ENCODE measurements at places on chromosomes 1 and 21.

GRCh38 chr1:186404454-186405051 lies 28.9 kb downstream of the ODR4 start:
- H3K27ac ChIP-seq = no peak overlapping the region
- DNase-seq = no peak
- H3K4me1 ChIP-seq = no peaks in the 10 kb centered on the region
- no peaks in the 10 kb centered on the region for H3K27me3 ChIP-seq
- peaks cover 86% of the 10 kb centered on the region for H3K36me3 ChIP-seq

DNA sequence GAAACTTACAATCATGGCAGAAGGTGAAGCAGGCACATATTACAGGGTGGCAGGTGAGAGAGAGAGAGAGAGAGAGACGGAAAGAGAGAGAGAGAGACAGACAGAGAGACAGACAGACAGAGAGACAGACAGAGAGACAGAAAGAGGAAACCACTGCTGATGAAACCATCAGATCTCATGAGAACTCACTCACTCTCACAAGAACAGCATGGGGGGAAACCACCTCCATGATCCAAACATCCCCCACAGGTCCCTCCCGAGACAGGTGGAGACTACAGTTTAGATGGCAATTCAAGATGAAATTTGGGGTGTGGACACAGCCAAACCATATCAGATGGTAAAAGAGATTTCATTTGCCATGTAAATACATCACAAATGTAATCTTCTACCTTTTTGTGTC lies 708.1 kb downstream of the MRPL39 start:
- no peaks in the 10 kb centered on the region for H3K4me1 ChIP-seq
- H3K27ac ChIP-seq = no peak overlapping the region
- no peaks in the 10 kb centered on the region for H3K36me3 ChIP-seq
- no peak overlapping the region for H3K4me3 ChIP-seq
- no peaks in the 10 kb centered on the region for H3K27me3 ChIP-seq

DNA sequence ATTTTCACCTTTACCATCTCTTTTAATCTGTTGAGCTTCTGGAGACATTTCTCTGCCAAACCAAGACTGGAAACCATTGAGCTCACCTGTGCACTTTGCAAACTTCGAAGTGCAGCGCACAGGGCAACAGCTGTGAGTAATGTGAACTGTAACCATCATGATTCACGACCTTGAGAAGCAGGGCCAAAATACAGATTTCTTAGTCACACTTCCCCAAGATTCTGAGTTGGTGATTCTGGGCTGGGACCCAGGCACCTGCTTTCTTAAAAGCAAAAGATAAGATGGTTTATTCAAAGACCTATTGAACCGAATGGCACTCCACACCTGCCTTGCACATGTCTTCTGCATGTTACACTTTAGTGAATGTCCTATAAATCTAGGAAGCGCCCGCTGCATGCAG lies 10.2 kb downstream of the AGTRAP start:
- no peaks in the 10 kb centered on the region for H3K27me3 ChIP-seq
- no peak overlapping the region for H3K4me3 ChIP-seq
- no peaks in the 10 kb centered on the region for H3K4me1 ChIP-seq
- no peak overlapping the region for H3K27ac ChIP-seq
- peaks cover 56% of the 10 kb centered on the region for H3K36me3 ChIP-seq

DNA sequence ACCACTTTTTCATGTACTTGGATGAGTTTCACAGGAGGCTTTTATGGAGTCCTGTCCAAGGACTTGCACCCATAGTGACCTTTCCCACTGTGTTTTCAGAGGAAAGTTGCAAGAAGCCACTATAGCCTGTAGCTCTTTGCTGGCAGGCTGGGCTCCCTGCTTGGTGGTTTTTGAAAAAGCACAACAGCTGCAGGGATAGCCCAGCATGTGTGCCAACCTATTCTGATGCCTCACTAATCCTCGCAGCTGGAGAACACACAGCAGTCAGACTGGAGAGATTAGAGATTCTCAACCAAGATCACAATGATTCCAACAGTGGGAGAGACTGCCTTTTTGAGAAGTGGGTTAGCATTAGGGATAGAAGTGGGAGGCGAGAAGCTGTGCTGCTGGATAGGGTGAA lies 24.1 kb upstream of the ARHGEF11 start:
- H3K4me3 ChIP-seq = no peak overlapping the region
- H3K4me1 ChIP-seq = no peaks in the 10 kb centered on the region
- no peaks in the 10 kb centered on the region for H3K36me3 ChIP-seq
- no peaks in the 10 kb centered on the region for H3K27me3 ChIP-seq

DNA sequence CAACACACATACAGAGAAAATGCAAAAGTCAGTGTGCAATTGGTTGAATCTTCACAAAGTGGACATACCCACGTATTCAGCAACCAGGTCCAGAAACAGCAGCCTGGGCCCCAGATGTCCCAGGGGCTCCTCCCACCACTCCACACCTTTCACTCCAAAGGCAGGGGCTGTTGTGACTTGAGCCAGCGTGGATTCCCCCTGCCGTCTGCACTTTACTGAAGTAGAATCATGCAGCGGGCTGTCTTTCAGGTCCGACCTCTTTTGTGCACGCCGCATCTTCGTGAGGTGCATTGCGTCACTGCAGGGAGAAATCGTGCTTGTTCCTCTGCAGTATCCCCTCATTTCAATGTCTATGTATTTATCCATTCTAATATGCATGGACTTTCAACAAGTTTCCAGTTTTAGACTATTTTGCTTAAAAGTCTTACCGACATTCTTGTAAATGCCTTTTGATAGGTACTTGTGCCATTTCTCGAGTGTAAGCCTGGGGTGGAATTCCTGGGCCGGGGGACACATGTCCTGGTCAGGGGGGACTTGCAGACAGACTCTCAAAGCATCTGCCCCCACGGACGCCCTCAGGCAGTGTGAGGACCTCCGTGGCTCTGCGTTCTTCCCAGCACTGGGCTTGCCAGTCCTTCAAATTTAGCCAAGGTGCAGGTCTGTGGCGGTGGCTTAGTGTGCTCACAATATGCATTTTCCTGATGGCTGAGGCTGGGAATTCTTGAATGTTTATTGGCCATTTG lies 29.3 kb upstream of the ACTRT2 start:
- no peaks in the 10 kb centered on the region for H3K36me3 ChIP-seq
- peak; percentile 20 for DNase-seq
- no peak overlapping the region for H3K27ac ChIP-seq
- H3K4me1 ChIP-seq = no peaks in the 10 kb centered on the region

- H3K36me3 ChIP-seq = no peaks in the 10 kb centered on the region
- no peak overlapping the region for H3K4me3 ChIP-seq
- H3K27me3 ChIP-seq = no peaks in the 10 kb centered on the region
- peaks cover 13% of the 10 kb centered on the region for H3K4me1 ChIP-seq
These were observed 195.1 kb upstream of the SAMSN1 start for GRCh38 chr21:14741256-14741655.

- H3K4me1 ChIP-seq = peaks cover 33% of the 10 kb centered on the region
- H3K27ac ChIP-seq = peak overlapping the region; percentile 96
- peak; percentile 85 for DNase-seq
- H3K4me3 ChIP-seq = no peak overlapping the region
- no peaks in the 10 kb centered on the region for H3K36me3 ChIP-seq
- H3K27me3 ChIP-seq = no peaks in the 10 kb centered on the region
These were observed 237.0 kb downstream of the MRPL39 start for GRCh38 chr21:25370311-25370744.

DNA sequence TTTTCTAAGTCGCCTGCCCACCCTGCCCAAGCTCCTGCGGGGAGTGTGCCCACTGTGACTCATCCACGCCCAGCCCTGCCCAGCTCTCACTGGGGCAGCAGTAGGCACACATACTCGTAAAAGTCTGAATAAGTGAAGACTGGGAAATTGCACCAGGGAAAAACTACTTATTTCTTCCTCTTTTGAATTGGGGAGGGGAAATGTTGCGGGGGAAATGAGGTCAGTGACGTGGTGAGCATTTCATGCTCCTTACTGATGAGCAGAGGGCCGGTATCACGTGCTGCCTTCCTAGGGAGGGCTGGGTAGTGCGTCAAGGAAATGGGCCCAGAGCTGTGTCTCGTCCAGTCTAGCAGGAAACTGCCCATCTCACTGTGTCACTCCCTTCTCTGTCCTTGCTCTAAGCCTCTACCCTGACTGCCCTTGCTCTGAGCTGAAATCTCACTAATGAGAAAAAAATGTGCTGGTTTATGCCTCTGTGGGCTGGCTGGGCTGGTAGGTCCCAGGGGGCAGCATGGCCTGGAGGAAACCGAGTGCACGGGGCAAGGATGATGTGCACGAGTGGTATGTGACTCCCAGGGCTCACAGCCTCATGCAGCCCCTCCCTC lies 13.5 kb upstream of the TNFRSF1B start:
- H3K4me1 ChIP-seq = peaks cover 9% of the 10 kb centered on the region
- H3K36me3 ChIP-seq = no peaks in the 10 kb centered on the region
- H3K4me3 ChIP-seq = no peak overlapping the region

DNA sequence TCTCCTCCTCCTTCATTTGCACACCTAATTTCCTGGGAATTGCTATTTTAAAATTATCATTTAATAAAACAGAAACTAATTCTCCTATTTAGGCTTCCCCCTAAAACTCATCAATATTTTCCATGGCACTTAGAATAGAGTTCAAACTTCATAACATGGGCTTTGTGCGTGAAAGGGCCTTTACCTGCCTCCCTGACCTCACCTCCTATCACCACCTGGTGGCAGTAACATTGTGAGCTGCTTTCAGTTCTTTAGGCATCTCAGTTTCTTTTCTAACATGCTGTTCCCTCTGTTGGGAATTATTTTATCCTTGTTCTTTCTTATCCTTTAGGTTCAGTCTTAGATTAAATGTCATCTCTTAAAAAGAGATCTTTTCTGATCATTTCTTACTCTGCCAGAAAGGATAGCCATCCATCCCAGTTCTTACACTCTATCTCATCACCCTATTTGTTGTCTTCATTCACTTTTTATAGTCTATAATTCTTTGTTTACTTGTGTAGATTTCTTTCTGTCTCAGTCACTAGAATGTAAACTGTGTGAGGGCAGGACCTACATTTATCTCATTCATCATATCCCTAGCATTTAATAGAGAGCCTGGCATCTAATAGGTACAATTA lies 133.8 kb upstream of the KIAA1614 start:
- no peak for DNase-seq
- no peak overlapping the region for H3K27ac ChIP-seq
- H3K4me1 ChIP-seq = peaks cover under 1% of the 10 kb centered on the region

DNA sequence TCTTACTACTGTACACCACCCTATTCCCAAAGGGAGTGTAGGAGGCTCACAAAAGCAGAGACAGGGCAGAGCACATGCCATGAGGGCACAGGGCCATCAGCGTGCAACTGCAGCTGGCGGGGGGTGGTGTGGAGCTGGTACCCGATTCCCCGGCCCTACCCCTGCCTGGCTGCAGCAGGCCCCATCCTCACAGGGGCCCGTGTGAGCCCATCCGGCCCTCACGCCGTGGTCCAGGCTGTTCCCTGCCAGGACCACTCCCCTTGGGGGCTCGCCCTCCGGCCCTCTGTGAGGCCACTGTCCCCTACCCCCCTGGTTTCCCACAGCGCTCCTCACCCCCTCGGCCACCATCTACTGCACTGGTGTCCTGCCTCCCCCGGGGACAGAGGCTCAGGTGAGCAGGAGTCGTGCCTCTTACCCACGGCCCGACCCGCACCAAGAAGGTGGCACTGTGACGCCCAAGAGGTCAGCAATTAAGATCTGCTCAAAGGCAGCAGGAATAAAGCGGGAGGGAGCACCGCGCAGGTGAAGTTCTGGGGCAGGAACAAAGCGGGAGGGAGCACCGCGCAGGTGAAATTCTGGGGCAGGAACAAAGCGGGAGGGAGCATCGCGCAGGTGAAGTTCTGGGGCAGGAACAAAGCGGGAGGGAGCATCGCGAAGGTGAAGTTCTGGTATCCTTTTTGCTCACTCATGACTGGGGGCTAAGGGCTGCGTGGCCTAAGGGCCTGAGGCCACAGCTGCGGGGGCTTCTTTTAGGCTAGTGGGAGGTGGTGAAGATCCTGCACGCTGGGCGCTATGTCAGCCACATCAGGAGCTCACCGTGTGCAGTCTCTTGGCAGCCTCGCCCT lies 3.9 kb downstream of the POFUT2 start:
- H3K36me3 ChIP-seq = peaks cover 43% of the 10 kb centered on the region
- H3K27me3 ChIP-seq = no peaks in the 10 kb centered on the region
- H3K27ac ChIP-seq = no peak overlapping the region
- no peak overlapping the region for H3K4me3 ChIP-seq
- H3K4me1 ChIP-seq = no peaks in the 10 kb centered on the region

- no peak overlapping the region for H3K4me3 ChIP-seq
- H3K27ac ChIP-seq = no peak overlapping the region
- no peaks in the 10 kb centered on the region for H3K27me3 ChIP-seq
- no peaks in the 10 kb centered on the region for H3K36me3 ChIP-seq
- DNase-seq = no peak
These were observed 137.5 kb downstream of the GABPA start for GRCh38 chr21:25872271-25872670.

Data from RWPE2 (cell line).